ENCODE measurements at places on chromosomes 4 and X. TPM values are rescaled to one million over a fixed set of nuclear protein-coding genes. Genes with fewer than 3 reads are reported as not detected.

The CXCL3 gene
- 153 TPM for total RNA-seq

The ARR3 gene
- total RNA-seq, result not detected

The MAGEA3 gene
- not detected for total RNA-seq

The TRIM60 gene
- total RNA-seq, result not detected

The SHOX gene
- not detected for total RNA-seq

The STARD8 gene
- 0.47 TPM for total RNA-seq

The FGF16 gene
- not detected for total RNA-seq

GRCh38 chrX:136747003-136747986 is 33.4 kb downstream of the ARHGEF6 start:
- H3K4me3 ChIP-seq, result no peak overlapping the region
- H3K27me3 ChIP-seq, result peaks cover 25% of the 10 kb centered on the region
- no peak for DNase-seq
- no peaks in the 10 kb centered on the region for H3K36me3 ChIP-seq

DNA sequence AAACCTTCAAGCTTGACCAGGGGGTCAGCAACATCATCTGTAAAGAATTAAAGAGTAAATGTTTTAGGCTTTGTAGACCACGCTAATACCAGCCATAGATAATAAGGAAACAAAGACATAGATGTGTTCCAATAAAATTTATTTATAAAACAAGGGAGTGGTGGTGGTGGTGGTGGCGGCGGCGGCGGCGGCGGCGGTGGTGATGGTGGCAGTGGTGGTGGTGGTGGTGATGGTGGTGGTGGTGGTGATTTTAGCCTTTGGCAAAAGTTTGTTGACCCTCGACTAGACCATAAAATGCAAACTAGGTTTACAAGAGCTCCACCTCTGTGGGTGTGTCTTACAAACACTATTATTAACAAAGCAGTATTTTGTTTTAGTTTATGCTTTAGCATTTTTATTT is 222.3 kb upstream of the SPOCK3 start:
- H3K36me3 ChIP-seq, result no peaks in the 10 kb centered on the region
- DNase-seq, result no peak
- no peak overlapping the region for H3K27ac ChIP-seq
- no peak overlapping the region for H3K4me3 ChIP-seq

- no peak overlapping the region for H3K27ac ChIP-seq
- H3K4me1 ChIP-seq, result peaks cover 8% of the 10 kb centered on the region
- H3K27me3 ChIP-seq, result no peaks in the 10 kb centered on the region
- no peaks in the 10 kb centered on the region for H3K36me3 ChIP-seq
- no peak for DNase-seq
These were observed 148.6 kb upstream of the NWD2 start for GRCh38 chr4:37095925-37096324.

- no peaks in the 10 kb centered on the region for H3K4me1 ChIP-seq
- no peak for DNase-seq
- no peak overlapping the region for H3K27ac ChIP-seq
- no peaks in the 10 kb centered on the region for H3K36me3 ChIP-seq
These were observed 136.9 kb upstream of the ZIC3 start for GRCh38 chrX:137428766-137429591.

GRCh38 chr4:110636680-110637407 is 14.0 kb upstream of the PITX2 start:
- DNase-seq, result no peak
- no peaks in the 10 kb centered on the region for H3K4me1 ChIP-seq
- H3K27me3 ChIP-seq, result no peaks in the 10 kb centered on the region
- peaks cover 6% of the 10 kb centered on the region for H3K36me3 ChIP-seq
- no peak overlapping the region for H3K4me3 ChIP-seq

DNA sequence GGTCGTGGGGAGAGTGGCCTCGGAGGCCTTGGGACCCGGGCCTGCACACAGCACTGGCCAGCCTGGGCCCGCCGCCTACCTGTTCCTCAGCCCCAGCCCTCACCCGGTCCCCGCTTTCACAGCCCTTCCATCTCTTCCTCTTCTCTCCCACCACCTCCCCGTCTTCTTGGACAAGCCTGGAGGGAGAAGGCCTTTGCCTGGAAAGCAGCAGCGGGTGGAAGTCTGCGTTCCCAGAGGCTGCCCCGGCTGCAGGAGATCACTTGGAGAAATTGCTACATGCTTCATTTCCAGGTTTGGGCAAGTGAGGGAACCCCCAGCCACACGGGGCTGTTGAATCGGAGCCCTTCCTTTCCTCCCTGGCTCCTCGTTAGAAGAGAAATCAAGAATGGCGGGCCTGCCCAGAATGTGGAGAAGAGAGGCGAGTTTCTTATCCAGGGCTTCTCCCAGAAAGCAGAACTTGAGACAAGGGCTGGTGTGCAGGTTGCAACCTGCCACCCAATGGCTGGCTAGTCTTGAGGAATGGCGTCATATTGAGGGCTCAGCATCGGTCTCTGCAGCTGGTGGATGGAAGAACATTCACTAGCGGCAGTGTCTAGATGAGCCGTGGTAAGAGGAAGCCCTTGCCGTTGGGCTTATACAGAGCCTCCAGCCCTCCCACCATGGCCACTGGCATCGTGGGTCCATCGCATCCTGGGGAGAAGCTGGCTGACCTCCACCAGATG is 1.2 kb upstream of the PDZD4 start:
- H3K4me3 ChIP-seq, result no peak overlapping the region
- H3K27me3 ChIP-seq, result peaks cover 75% of the 10 kb centered on the region
- DNase-seq, result no peak
- H3K36me3 ChIP-seq, result no peaks in the 10 kb centered on the region

Measured in Calu3 (cell line).